Ascending aorta (tissue), 2 donors: ENCODE measurements at places on chromosomes 7 and 10. TPM values are rescaled to one million over a fixed set of nuclear protein-coding genes. Genes with fewer than 3 reads are reported as not detected.
A peak's percentile ranks its signal among the peaks of the same experiment; 100 is the strongest.

Gene KLLN
- total RNA-seq: not detected

Gene PPP1R3C
- total RNA-seq: 2.0 TPM

Gene C10orf143
- 0.11 TPM for total RNA-seq

Gene PLEKHA8
- 4.8 TPM for total RNA-seq

Gene GDF2
- total RNA-seq: 0.21 TPM

DNA sequence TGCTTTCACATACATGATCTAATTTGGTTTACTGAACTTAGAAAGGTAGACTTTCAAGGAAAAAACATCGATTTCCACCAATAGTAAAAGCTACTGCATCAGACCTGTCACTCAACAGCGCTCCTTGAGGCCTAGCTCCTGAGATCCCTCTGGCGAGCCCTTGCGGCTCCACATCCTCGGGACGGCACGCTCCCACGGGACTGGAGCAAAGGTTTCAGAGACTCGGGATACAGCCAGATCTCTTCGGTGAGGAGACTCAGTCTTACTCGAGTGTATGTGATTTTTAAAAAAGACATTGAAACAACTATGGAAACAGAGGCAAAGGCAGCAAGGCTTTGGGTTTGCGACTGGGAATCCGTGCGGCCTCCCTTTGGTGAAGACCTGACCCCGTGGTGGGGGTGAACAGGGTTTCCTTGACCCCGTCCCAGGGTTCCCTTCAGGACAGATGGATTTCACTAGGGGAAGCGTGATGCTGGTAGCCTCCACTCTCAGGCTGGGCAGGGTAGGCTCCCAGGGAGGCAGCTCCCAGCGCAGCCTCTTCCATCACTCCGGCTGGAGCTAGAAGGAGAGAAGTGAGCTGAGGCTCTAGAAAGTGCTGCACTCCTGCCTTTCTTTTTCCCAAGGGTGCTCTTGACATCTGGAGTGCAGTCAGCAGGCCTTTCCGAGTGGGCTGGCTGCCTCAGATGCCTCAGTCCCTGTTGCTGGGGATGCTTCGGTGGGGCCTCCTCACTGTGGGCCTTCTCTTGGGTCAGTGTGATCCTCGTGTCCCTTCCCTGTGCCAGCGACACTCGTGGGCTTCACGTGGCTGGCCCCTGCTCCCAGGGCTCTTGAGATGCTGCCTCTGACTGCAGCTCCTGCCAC is 5.8 kb upstream of the ATP6V0E2 start:
- no peak for DNase-seq

DNA sequence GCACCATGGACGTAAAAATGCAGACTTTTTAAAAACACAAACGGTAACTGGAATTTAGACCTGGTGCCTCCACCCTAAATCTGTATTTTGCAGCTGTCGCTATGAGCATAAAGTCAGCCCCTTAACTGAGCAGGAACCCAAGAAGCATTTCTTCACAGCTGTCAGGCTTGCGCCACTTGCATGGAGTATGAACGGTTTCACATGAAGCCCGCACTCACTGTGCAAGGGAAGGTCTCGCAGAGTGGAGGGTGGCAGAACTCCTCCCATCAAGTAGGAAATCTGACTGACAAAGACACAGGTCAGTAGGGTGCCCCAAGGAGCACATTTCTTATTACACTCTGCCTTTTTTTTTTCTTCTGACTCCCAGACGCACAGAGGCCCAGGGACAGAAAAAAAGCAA is 58.5 kb downstream of the ELMO1 start:
- DNase-seq: no peak

GRCh38 chr10:38156416-38157269 is 62.5 kb downstream of the ZNF37A start:
- no peak for DNase-seq

- DNase-seq: no peak
These were observed 18.4 kb upstream of the BET1 start for GRCh38 chr7:94022550-94022949.

GRCh38 chr7:64463636-64464375 is 99.1 kb downstream of the ZNF680 start:
- DNase-seq: peak; percentile 78

- no peak for DNase-seq
These were observed 74.7 kb upstream of the CAMK2B start for GRCh38 chr7:44400033-44400511.

DNA sequence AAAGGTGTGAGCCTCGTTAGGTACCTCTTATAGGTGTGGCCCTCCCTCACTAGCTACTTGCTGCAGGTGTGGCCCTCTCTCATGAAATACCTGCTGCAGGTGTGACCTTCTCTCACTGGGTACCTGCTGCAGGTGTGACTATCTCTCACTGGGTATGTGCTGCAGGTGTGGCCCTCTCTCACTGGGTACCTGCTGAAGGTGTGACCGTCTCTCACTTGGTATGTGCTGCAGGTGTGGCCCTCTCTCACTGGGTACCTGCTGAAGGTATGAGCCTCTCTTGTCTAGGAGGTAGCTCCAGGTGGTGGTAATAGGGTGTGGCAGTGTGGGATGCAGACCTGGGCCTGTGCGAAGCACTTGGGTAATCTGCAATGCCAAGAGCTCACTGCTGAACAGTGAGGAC is 170.7 kb upstream of the PLPP4 start:
- DNase-seq: no peak

DNA sequence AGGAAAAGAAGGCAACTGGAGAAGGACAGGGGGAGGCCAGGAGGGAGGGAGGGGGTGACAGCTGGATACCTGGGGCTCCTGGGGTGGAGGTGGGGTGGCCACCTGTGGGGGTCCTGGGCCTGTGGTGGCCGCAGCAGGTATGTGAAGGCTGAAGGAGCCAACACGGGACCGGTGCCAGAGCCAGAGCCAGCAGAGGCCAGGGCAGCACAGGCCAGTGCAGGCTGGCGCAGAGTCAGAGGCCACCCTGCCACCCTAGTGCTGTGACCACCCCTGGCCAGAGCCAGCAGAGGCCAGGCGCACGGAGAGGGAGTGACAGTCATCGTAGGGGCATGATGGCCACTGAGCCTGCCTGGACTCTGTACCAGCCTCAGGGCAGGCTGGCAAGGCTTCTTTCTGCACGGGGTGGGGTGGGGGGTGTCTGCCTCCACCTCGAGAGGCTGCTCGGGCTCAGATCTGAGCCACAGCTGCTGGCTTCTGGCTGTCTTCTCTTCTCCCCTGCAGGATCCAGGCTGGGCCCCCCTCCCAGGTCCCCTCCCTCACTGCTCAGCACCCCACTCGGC is 28.8 kb downstream of the YKT6 start:
- DNase-seq: no peak

DNA sequence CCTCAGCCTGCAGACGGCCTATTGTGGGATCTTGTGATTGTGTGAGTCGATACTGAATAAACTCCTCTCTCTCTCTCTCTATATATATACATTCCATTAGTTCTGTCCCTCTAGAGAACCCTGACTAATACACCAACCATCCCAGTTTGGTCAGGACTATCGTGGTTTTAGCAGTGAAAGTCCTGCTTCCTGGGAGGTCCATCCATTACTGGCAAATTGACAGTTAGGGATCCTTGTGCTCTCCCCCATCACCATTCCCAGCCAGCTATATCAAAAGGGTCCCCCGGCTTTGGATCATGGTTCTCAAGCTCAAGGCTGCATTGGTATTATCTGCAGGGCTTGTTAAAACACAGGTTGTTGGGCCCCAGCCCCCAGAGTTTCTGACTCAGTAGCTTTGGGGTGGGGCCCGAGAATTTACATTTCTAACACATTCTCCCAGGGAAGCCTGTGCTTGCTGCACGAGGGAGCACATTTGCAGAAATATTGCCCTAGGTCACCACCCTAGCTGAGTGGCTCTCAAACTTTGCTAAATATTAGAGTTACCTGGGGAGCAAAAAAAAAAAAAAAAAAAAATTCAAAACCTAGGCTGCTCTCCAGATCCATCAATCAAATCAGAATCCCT is 899.1 kb upstream of the AUTS2 start:
- no peak for DNase-seq

- peak; percentile 64 for DNase-seq
These were observed 722 bp downstream of the DENND10 start for GRCh38 chr10:119104654-119105015.

- DNase-seq: no peak
These were observed 20.7 kb downstream of the GBX1 start for GRCh38 chr7:151146761-151147160.

DNA sequence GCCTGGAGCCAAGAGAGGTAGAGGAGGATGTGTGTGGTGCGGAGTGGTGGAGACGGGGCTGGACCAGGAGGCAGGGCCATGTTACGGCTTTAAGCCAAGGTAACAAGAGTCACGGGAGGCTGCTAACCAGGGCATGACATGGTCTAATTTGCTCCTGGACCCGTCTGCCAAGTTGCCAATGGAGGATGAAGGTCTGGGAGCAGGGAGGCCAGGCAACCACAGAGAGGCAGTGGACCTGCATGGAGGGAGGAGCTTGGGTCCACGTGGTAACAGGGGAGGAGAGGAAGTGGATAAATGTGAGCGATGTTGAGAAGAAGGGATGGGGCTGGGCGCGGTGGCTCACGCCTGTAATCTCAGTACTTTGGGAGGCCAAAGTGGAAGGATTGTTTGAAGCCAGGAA is 31.0 kb downstream of the SRRM3 start:
- no peak for DNase-seq
